ENCODE measurements at places on chromosomes 7 and 10.

- no peak for DNase-seq
Observed at GRCh38 chr10:124245806-124246440, 152.5 kb upstream of the CHST15 start.

DNA sequence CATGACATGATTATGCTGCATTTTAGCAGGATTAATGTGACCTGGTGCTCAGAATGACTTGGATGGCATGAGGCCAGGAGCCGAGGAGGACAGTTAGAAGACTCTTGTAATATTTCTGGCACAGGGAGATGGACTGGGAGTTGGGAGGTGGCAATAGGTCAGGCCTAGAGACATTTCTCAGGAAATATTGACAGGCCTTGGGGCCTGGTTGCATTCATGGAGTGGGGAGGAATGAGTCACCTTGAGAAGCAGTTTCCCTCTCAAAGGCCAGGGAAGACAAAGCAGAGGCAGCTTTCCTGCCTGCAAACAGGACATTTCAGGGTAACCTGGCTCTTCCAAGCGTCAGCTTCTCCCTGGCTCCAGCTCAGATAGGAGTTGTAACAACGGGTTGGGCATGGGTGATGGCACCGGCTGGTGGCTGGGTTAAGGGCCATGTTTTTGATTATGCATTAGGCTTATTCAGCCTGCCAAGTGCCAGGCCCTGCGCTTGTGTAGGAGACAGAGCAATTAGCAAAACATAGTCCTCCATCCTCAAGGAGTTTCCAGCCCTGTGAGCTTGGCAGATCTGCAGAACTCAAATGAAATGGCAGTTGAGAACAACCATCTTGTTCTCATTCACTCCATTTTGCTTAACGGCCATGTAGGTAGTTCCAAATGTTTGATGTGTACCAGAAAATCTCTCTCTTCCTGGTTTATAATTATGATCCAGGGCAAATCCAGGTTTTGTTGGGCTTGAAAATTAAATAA lies 38.2 kb downstream of the HK1 start:
- DNase-seq, result no peak

DNA sequence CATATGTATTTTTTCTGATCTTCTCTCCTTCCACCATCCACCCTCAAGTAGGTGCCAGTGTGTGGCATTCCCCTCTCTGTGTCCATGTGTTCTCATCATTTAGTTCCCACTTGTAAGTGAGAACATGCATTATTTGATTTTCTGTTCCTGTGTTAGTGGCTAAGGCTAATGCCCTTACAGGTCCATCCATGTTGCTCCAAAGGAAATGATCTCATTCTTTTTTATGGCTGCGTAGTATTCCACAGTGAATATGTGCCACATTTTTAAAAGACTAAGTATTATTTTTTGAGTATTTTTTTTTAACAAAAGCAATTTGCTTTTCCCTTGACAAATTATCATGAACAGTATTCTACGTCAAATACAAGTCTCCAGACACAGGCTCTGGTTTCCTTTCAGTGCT lies 86.4 kb upstream of the ZNF746 start:
- DNase-seq, result no peak

DNA sequence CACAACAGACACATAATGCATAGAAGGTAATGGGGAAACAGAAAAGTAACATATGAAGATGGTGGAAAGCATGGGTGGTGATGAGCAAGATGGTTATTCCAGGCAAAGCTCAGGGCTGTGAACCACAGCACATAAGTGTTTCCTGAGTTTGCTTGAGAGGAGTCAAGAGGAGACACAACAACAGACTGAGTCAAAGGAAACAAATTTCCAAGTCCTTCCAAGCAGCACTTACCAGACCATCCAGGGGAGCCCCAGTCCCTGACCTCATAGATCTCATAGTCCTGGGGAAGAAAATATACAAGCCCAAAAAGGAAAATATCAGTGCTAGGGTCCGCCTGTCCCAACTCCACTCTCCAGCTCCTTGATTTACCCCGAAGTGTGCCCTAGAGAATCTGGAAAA lies 216.6 kb upstream of the FZD1 start:
- no peak for DNase-seq

DNA sequence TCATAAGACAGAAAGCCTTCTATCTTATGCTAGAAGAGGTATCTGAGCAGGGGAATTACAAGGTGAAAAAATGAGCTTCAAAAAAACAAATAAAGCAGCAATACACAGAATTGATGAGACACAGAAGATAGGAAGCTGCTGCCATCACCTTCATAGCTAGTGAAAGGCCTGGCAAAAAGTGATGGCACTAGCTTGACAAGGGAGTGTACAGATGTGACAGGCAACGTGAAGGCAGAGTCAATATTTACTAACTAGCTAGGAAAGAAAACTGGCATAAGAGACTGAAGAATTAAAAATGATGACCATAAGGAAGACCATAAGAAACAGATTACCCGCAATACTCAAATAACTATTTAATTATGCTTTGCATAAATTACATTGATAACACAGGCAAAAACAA lies 9.4 kb downstream of the GPR22 start:
- DNase-seq, result no peak

DNA sequence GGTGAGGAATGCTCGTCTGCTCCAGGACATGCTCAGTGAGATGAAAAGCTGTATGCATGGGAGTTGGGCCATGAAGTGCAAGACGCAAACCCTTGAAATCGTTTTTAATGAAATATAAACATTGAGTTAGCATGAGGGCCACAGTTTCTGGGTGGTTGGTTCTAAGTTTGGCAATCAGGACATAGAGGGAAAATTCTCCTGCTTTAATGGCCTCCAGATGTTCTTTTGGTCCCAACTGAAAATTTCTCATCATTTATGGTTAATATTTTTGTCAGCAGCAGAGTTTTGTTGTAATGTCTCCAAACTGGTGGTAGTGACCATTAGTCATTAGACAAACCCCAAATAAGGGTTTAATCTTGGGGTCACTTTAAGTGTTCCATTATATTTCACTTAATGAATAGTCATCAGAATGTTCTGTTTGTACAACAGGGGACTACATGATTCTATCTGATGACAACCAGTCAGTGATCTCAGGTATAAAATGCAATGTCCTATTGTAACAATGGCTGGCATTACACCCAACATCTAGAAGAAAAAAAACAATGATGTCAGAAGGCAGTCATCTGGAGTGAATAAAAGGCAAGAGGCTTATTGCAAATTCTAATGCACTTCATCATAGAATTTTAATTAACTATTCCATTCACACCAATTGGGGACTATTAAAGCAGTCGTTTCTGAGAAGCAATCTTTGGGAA lies 197.4 kb downstream of the JCAD start:
- DNase-seq, result no peak

DNA sequence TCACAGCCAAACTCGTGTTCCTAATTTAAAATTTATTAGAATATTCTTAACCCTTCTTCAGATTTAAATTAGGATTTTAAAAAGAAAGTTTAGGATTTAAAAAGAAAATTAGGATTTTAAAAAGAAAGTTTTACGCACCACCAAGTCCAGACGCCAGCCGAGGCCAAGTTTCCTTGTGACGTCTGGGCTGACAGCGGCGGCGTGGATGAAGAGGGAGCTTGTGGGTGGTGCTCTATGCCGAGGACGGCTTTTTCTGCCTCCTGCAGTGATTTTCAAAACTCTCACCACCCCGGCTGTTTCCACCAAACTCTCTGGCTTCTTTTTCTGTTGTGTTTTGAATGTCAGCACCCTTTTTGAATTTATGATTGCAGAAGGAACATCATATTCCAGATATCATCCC lies 252.9 kb downstream of the DNAJB6 start:
- no peak for DNase-seq

DNA sequence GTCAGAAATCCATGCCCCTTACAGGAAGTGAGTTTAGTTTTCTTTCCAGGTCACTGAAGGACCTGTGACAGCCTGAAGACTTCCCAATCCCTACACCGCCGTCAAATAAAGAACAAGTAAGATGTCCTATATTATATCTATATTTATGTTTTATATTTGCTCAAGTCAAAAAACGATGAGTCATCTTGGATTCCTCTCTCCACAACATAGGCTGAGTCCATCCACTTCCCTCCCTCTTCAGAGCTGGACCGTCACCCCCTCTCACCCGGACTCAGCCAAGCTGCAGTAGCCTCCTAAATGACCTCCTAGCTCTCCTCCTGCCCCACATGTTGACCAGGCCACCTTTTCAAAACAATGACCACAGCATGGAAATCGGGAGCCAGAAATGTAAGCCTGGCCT lies 53.5 kb downstream of the GLI3 start:
- DNase-seq, result no peak

DNA sequence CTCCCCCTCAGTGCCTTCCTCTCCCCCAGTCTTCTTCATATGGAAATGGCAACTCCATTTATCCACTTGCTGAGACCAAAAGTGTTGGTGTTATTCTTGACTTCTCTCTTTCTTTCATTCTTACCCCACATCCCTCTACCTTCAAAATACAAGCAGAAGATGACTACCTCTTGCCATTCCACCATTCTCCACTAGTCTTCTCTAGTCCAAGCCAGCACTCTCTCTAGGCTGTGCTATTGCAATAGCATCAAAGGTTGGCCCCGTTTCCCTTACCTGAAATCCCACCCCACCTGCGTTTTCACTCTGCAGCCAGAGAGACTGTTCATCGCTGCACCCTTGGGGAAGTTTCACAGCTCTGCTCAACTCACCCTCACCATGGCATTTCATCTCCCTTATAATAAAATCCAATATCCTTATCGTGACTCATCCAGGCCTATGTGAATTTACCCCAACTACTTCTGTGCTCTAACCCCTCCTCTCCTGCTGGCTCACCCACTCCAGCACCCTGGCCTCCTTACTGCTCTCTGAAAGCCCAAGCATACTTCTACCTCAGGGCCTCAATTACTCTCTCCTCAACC lies 109.1 kb downstream of the LSM5 start:
- DNase-seq, result no peak

DNA sequence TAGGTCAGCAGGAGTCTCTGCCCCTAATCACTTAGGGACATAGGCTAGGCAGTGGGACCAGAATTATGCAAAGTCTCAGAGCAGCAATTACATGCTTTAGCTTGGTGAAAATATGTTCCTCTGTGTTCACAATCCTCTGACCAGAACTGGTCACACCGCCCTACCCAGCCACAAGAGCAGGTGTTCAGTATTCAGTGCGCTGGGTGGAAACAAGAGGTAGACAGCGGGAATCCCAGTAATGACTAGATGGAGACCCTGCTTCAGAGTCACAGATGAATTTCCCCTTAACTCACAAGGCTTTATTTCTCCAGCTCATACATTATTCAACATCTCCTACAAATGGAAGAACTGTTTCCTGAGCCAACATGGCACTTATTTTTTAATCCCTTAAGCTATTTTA lies 763.7 kb upstream of the POM121L12 start:
- no peak for DNase-seq

DNA sequence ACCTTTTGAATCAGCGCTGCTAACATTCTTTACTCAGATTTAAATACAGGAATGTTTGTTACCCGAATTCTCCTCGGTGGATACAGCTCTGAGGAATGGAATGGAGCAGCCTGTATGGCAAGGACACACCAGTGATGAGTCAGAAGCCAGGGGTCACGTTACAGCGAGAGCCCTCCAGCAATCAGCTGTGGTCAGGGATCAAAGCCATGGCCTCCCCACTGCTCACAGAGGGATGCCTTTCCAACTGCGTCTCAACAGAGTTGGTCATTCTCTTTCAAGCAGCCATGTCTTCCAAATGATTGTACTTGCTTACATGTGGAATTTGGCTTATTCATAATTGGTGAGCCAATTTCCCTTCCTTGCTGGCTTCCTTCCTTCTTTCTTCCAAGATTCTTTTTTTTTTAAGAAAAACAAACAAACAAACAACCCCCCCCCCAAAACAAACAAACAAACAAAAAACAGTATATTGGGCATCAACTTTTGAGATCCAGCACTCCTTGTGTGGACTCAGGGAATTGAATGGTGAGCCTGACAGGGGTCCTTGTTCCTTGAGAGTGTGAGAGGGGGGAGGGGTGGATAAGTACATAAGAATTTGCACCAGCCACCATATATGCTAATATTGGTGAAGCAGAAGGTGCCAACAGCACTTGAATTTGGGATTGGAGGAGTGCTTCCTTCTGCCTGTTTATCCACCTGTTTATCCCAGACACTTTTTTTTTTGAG lies 100.2 kb downstream of the ATXN7L1 start:
- no peak for DNase-seq

DNA sequence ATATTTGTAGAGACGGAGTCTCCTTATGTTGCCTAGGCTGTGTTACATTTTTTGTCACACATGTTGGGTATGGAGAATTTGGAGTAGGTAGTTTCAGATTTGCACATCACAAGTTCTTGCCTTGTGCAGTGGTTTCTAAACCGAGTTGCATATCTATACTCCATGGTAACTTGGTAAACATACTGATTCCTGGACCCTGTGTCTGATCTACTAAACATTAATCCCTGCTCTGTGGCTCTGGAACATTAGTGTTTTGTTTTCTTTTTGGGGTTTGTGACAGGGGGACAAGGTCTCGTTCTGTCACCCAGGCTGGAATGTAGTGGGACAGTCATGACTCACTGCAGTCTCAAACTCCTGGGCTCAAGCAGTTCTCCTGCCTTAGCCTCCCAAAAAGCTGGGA lies 24.7 kb downstream of the AUTS2 start:
- DNase-seq, result no peak

GRCh38 chr7:117808341-117808757 lies 64.9 kb downstream of the CTTNBP2 start:
- no peak for DNase-seq

- no peak for DNase-seq
Observed at GRCh38 chr7:34058801-34059135, 153.4 kb downstream of the BMPER start.

DNA sequence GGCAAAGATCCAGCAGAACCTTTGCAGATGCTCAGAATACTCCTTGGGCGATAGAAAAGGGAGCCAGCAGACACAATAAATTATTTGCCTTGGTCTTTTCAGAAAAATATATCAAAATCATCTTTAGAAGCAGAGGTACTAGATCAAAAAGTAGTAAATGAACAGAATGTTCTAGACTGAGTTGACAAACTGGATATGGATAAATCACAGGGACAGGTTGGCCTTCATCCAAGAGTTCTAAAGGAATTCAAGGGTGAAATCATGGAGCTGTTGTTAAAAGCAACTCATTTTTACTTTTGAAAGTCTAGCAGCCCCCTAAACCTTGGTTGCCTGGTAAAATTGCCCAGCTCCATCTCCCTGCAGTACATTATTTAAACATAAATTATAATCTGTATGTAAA lies 99.1 kb downstream of the PLCE1 start:
- no peak for DNase-seq

DNA sequence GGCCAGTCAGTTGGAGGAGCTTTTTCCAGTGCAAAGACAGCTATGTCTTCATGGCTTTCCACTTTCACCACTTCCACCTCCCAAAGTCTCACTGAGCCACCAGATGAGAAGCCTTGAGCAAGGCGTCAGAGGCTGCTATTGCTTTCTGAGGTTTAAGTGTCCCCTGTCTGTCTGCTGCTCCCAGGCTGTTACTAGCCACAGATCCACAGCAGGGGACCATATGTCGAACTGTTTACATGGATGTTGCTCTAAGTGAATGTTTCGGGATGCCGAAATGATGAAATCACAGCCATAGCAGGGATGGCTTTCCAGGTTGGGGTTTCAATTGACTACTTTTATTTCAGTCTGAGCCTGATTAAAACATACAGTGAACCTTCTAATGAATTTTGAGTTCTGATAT lies 88.5 kb downstream of the AVL9 start:
- DNase-seq, result no peak

- DNase-seq, result no peak
Observed at GRCh38 chr10:14060320-14061070, 270.2 kb downstream of the FRMD4A start.

Data from stimulated activated CD4-positive, alpha-beta T cell treated with anti-CD3 and anti-CD28 coated beads, Interleukin-4, amount 100 ng/mL, for 4 hours (primary cell).